ENCODE measurements at places on chromosomes 7 and 10.

GRCh38 chr10:17427201-17427600, 27.2 kb downstream of the ST8SIA6 start:
- no peak for DNase-seq

GRCh38 chr10:121409466-121410104, 188.7 kb downstream of the FGFR2 start:
- DNase-seq, result no peak

DNA sequence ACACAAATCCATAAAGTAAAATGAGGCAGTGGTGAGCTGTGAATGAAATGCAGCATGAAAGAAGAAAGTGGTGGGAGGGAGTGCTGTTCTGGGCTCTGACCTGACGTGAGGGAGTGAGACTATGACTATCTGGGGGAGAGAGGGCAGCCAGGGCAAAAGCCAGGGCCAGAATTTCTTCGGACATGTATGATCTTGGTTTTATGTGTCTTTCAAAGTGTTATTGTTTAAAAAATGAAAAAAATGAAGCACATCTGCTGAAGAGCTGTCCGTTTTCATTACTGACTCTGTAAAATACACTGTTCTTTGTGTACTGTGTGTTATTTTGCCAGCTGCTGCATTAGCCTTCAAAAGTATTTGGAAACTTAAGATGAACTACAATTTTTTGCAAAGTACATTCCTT, 70.2 kb upstream of the KLF14 start:
- DNase-seq, result no peak

DNA sequence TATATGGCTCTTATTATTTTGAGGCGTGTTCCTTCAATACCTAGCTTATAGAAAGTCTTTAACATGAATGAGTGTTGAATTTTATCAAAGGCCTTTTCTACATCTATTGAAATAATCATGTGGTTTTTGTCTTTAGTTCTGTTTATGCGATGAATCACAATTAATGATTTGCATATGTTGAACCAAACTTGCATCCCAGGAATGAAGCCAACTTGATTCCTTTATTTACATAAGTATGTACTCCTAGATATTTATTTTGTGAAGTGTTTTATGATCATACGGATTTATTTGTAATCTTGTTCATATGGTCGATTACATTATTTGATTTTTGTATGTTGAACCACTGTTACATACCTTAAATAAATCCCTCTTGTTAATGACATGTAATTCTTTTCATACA, 244.3 kb upstream of the KCND2 start:
- DNase-seq, result no peak

- no peak for DNase-seq
Measured at GRCh38 chr7:66739953-66740301, 606 bp upstream of the RABGEF1 start.

DNA sequence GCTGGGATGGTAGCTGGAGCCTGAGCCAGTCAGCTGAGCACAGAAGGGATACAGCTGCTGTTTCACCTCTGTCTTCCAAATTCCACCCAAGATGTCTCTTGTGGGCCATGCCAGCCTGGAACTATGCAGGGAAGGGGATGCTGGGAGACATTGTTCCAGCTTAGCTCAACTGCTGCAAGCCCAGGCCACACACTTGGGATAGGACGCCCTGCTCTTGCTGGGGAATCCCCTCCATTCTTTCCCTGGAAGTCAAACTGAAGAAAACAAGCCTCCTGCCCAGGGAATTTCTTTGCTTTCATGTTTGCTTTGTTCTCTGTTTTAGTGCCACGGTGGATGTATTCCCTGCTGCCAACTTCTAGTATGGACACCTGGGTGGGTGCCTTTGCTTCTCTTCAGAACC, 55.2 kb upstream of the CDK13 start:
- no peak for DNase-seq

DNA sequence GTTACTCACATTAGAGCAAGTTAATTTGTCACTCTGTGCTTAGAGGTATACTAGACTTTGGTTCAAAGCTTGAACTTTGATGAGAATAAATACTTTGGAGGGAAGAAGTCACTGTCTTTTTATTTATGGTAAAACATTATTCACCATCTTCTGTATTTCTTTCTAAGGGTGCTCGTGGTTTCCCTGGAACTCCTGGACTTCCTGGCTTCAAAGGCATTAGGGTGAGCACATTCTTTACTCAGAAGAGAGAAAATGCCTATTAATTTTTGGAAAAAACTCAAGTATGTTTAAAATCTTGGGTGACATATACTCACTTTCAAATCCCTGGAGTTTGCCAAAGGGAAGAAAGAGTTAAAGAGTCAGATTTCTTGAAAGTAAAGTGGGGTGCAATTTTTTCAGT, 10.8 kb downstream of the COL1A2 start:
- no peak for DNase-seq

GRCh38 chr7:128020159-128020558, 11.1 kb downstream of the LRRC4 start:
- no peak for DNase-seq

All from cerebellum (tissue), 4 donors.